ENCODE measurements at places on chromosomes 7 and 10. TPM values are rescaled to one million over a fixed set of nuclear protein-coding genes. Genes with fewer than 3 reads are reported as not detected.

DNA sequence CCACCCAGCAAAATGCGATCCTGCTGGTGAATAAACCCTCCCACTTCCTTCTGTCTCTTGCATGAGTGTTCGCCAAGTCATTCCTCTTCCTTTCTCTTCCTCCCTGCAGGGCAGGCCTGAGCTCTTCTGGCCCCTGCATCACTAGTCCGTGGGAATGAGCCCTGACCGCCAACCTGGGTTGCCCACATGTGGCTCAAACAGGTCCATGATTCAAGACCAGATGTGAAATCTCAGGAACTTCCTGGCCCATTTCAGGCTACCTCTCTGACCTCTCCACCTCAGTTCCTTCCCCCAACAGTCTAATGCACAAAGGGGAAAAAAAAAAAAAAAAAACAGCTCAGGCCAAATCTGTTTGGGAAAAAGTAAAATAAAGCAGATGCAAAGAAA is 5.4 kb upstream of the YWHAG start:
- DNase-seq, result peak; percentile 34

Gene FRMD4A
- 7.1 TPM for total RNA-seq

GRCh38 chr10:114566064-114566463 is 92.0 kb downstream of the ABLIM1 start:
- DNase-seq, result no peak

DNA sequence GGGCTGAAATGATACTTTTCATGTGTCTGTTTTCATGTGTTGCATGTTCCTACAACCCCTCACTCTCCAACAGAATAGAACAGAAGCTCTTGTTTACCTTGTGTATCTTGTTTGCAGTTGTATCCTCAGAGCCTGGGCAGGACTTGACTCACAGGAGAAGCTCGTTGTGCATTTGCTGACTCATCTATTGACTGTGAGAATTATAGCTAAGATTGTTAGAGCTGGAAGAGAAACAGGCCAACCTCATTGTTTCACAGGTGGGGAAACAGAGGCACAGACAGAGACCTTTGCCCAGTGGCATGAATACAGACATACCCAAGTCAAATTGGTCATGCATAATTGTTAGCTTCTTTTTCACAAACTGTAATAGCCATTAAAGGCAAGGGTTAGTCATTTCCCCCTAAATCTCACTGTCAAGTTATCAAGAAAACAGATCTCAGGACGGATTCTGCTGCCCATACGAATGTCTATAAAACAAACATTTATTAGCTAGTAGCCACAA is 4.6 kb upstream of the TSPAN15 start:
- peak; percentile 100 for DNase-seq

GRCh38 chr10:127983344-127984100 is 76.6 kb downstream of the PTPRE start:
- DNase-seq, result no peak

DNA sequence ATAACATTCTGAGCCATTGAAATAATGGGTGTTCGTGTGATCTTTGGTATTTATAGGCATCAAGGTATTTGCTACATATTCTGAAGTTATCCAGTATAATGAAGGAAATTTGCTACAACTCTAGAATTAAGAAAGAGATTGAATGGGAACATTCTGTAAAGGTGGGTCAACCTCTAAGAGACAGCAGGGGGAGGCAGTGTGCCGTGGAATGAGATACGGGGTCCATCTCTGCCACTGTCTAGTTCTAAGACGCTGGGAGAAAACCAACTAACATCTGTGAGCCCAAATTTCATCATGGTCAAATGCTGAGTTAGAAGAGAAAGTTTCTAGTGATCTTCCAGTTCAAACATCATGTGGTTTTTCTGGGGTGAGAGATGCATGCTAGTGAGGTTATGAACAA is 368.9 kb downstream of the SORCS1 start:
- peak; percentile 37 for DNase-seq

GRCh38 chr10:20746856-20747255 is 150.3 kb downstream of the NEBL start:
- DNase-seq, result no peak

Gene SPDYE2B
- not detected for total RNA-seq

DNA sequence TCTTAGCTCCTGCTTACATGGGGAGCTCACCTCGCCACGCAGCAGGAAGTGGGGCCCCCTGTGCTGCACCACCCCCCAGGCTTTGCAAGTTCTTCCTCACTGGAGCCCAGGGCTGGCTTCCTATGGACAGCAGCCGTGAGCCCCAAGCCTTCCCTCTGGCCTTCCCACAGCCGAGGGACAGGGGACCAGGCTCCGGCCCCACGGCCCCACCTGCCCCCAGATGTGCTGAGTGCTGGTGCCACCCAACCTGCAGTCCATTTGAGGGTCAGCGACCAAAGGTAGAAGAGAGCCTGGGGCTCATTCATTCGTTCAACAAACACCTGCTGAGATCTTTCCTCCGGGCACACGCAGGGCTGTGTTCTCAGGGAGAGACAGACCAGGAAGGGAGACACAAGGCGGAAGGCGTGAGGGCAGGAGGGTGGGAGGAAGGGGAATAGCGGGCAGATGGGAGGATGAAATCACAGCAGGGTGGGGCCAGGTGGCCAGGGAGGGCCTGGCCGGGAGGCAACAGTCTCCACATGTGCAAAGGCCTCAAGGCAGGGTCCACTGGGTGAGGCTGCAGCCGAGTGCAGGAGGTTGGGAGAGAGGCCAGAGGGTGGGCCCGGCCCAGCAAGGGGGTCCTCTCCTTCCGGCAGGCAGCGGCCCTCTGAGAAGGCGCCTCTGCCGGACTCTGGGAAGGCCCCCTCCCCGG is 100.1 kb downstream of the FOXL3 start:
- DNase-seq, result no peak

Gene UPK3B
- total RNA-seq, result 3.0 TPM

Gene TRPV5
- total RNA-seq, result not detected

- no peak for DNase-seq
Observed at GRCh38 chr10:25895856-25896255, 38.2 kb upstream of the MYO3A start.

DNA sequence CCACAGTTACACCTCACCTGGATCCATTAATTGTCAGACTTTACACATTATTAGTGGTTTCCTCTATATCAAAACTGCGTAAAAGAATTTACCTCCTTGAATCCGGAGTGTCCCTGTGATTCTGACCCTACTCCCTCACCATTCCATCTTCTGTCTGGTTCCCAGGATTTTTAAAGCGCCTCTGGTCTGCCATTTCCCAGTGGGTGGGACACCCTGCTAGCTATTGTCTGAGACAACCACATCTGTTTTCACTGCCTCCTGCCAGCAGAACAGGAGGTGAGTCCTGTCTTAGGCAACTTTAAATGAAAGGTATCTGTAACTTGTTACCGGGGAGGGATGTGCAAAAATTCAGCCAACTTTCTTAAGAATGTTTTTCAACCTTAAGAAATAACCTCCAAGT is 2.3 kb downstream of the MACROH2A2 start:
- peak; percentile 23 for DNase-seq

DNA sequence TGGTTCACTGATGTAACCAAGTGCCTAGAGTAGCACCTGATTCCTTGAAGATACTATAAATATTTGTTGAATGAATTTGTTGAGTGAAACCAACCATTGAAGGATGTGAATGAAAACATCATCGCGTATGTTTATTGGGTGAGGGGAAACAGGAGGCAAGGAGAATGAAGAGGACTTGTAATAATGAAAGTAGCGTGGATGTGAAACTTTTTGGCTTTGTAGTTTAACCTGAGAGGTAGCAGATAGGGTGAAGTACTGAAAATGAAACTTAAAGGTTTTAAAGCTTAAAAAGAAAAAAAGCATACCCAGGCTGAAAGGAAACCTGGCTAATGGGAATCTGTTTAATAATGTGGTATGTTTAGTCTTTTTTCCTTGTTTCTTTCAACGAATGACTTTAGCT is 5.2 kb downstream of the CCNY start:
- DNase-seq, result no peak

DNA sequence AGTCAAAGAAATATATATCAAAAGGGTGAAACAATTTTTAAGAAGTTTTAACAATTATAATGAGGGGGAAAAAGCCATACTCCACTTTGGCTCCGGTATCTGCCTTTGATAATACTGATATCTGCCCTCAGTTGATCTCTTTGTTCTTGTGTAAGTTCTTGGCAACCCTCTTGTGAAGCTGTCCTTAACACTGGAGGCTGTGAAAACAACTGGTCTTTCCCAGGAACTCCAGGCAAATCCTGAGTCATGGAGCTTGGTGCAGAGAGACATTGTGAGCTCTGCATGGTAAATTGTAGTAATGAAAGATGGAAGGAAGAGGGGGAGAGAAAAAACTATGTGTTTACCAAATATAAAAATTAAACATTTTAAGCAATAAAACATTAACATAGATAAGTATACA is 11.9 kb upstream of the ERVW-1 start:
- no peak for DNase-seq

Gene FKBP6
- not detected for total RNA-seq

DNA sequence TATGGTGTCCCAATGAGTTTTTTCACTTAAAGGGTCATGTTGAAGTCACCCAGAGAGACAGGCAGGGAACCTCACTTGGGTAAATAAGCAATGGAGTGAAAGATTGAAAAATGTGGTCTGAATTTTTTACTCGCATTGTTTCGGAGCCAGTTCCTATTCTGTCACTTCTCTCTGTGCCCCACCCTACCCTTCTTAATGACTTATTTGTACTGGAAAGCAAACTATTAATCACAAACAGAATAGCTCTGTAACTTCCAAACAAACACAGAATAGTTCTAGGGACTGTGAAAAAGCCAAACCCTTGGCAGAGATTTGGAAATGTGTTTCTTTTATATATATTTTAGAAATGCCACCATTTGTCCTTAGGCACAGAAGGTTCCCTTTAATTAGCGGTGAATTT is 76.0 kb downstream of the LRMDA start:
- DNase-seq, result no peak

Gene ATG9B
- total RNA-seq, result 1.2 TPM

Gene HOXA1
- total RNA-seq, result 1.4 TPM

DNA sequence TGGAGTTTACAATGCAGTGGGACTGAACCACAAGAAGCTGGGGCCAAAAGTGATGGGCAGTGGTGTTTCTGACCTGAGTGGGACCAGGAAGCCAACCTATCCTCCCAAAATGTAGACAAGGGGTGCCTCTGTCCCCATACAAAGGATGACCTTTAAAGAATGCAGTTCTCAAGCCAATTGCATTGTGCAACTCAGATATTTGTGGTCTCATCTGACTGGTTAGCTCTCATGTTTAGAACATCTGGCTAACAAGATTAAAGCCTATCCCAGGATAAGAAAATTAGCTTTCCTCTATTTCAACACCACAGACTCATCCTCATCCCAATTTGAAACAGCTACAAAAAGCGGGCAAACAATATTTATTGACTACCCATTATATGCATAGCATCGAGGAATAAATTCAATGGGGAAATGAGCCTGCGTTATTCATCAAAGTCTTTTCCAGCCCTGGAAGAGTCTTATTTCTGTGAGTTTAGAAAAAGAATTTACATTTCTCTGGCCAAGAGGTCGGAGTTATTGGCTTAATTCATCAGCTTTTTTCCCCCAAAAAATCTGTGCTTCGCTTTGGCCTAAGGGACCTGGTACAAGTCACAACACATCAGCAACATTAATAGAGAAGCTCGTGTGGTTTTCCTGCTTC is 26.7 kb downstream of the ELMO1 start:
- no peak for DNase-seq

- peak; percentile 59 for DNase-seq
Observed at GRCh38 chr10:72272689-72273409, 875 bp upstream of the DDIT4 start.

Gene ZNF239
- total RNA-seq, result 9.7 TPM

GRCh38 chr10:123102673-123103072 is 33.1 kb upstream of the HMX3 start:
- no peak for DNase-seq

DNA sequence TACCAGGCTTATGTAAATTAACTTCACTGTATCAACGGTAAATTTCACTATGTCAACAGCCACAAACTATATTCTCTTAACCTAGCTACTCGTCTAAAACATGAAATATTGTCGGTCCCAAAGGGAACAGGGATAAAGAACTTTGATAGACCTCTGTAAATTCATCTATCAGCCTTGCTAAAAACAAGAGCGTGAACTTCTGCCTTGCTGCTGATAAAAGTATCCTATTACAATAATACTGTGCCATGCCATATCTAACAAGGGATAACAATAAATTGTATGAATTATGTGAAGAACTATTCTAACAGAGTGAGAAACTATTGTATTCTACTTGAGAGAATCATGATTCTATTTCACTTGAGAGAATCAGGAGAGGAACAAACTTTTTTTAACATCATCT is 117.2 kb downstream of the CNOT4 start:
- DNase-seq, result no peak

DNA sequence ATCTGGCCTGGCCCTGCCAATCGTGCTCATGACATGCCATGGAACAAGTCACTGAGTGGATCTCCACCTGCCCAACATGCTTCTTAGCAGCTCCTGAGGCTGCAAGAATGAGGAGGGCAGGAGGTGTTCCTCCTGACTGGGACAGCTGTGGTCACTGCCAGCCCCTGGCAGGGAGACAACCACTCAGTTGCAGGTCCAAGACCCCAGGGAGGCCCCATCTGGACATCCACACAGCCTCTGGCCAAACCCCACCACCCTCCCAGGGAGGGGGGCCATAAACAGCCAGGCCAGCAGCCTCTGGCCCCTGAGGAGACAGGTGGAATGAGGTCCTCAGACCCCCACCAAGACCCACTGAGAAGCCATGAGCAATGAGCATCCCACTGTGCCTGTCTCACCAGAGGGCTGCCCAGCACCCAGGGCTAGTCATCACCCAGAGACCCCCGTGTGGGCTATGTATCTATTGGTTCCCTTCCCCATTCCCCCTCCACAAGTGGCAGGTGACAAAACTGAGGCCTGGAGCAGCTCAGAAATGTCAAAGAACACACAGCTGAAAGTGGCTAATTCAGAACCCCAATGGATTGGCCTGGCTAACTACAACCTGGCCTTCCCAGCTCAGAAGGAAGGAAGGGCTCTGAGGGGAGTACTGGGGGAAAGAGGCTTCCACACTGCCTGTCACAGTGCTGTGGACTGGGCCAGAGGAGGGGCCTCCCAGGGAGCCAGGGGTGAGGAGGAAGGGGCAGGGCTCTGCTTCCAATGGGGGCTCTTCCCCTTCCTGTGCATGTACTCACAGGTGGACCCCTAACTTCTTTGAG is 3.0 kb downstream of the GPRIN2 start:
- DNase-seq, result no peak

Gene C10orf105
- not detected for total RNA-seq

DNA sequence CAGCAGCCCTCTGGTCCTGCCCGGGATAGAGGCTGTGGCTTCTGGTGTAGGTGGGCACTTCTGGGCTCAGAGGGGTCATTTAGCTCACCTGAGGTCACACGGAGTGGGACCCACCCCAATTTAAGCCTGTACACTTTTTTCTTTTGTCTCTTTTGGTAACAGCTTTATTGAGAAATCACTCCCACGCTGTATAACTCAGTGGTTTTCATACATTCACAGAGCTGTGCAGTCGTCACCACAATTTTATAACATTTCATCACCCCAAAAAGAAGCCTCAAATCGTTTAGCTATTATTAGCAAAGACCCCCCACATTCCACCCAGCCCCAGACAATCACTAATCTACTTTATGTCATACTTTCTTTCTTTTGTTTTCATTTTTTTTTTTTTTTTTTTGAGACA is 62.3 kb downstream of the LHPP start:
- DNase-seq, result no peak

Measured in PC-3 (cell line).